Memory B cell (primary cell): ENCODE measurements at places on chromosomes 13 and 19.

GRCh38 chr19:15897738-15898276 lies at the start of gene CYP4F2:
TSS of gene CYP4F2 (minus strand) at chr19:15898074. CDS start at chr19:15897611, 463 bp downstream.
- DNase-seq = no peak

DNA sequence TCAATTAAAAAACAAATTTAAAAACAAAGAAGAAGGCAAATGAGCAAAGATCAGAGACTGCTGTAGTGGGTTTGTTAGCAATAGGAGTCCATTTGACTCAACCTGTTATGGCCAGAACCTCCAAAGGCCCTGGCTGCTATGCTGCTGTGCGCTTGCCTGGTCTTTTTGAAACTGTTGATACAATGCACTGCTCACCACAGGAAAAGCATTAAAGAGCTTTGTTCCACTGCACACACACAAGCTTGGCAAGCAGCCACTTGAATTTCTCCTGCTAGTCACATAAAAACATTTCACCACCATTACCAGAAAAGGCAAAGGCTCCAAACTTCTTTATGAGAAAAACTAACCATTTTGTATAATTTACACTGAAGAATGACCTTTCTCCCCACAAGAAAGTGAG lies 132.2 kb downstream of the FREM2 start:
- no peak for DNase-seq

DNA sequence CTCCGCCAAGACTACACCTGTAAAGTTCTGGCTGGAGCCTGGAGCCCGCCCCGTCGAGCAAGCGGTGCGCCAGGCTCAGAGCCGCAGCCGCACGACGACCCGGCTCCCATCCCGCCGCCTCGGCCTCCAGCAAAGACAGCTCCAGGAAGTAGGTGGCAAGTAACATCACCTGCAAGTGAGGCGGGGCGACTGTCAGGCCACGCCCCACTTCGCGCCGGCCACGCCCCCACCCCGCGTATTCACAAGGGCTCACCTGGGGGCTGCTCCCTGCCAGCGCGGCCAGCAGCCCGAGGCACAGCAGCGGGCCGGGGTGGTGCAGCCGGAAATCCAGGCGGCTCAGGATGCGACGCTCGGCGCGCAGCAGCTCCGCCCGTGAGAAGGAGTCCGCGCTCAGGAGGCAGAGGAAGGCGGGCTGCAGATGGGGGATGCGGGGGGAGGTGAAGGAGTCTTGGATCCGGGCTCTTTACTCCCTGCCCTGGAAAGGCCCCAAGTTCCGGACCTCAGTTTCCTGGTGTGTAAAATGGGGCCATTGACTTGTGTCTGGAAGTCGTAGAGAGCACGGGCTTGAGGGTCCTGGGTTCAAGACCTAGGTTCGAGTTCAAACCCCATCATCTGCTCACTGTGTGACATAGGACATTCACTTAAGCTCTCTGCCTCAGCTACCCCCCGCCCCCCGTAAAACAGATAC lies 3.2 kb downstream of the CCNP start:
- no peak for DNase-seq

DNA sequence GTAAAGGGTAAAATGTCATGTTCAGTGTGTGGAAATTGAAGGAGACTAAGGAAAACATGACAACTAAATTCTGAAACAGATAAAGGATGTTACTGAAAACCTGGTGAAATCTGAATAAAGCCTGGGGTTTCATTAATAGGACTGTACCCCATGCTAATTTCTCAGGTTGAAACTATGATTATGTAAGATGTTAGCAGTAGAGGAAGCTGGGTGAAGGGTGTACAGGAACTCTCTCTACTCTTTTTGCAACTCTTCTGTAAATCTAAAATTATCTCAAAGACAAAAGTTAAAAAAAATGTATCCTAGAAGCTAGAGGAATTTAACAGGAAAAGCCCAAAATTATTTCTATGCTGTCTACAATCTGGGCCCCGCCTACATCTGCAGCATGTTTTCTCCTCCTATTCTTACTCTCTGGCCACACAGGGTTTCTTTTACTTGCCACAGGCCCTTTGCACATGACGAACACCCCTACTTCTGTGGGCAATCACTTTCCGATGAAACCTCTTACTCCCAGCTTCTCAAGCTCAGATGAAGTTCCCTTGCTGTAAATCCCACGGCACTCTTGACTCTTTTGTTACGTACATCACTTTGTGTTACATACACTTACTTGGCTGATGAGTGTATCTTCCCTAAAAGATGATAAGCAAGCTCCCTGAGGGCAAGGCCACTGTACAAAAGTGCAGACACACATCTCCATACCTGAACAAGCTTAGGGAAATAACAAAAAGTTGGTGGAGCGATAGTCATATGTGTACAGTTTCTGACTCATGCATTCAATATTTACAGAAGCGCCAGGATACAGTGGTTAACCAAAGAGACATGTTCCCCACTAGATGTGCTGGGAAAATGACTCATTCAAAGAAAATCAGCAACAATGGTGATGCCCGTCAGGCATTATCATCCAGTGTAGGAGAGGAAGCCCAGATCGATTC lies 32.6 kb downstream of the RUBCNL start:
- DNase-seq = no peak

GRCh38 chr19:58318297-58318696 lies 8.5 kb upstream of the ZSCAN22 start:
- DNase-seq = no peak
